ENCODE measurements at places on chromosomes 6 and 20.

GRCh38 chr6:54248319-54248718, 59.9 kb upstream of the TINAG start:
- no peak for DNase-seq

DNA sequence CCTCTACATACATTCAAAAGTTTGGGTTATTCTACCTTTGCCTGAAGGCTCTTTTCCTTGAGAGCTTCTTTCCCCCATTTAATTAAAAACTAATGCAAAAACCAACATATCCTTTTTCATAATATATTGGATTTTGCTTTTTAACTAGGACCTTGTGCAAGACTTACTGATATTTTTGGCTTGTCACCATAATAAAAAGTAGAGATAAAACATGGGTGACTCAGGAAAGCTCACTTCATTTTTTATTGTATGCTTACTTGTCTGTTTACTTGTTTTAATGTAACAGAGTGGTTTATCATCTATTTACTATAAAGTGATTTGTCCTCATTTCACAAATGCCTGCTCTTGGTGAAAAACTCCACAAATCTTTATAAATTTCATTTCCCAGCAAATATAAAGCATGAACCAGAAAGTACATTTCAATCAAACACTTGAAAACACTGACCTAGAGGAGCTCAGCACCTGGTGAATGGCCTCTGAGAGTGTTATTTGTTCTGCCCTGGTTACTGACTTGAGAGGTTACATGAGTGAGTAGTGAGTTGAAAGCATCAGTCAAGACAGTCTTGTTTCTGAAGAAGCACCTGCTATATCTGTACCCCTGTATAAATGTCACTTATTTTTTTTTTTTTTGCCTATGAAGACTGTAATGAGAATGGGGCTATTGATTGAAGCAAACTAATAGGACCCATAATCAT, 20.8 kb downstream of the ADGRG6 start:
- no peak for DNase-seq

- no peak for DNase-seq
Measured at GRCh38 chr6:47741807-47742206, 40.0 kb upstream of the OPN5 start.

GRCh38 chr20:59708326-59708725, 104.0 kb downstream of the PHACTR3 start:
- DNase-seq, result no peak

DNA sequence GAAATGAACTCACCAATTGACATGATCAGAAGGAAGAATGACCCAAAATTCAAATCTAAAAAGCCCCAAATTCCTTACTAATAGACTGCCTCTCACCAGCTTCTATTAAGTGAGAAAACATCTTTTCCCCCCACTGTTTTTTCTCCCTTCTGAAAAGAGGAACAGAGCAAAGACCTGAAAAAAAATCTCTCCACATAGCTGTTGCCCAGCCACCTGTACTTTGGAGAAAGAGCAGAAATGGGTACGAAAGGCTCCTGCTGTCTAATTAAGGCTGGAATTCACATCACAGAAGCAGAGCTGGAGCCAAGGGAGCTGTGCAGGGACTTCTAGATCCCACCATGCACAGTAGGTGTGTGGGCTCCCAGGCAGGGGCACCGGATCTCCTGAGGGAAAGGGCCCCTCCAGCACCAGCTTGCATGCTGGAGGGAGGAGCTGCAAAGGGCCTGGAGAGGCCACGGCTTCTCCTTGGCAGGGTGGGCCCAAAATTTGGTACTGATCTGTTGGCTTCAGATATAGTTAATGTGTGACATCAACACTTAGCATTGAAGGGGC, 73.2 kb upstream of the DUSP22 start:
- no peak for DNase-seq

- no peak for DNase-seq
Measured at GRCh38 chr20:24662322-24662721, 192.9 kb downstream of the SYNDIG1 start.

- no peak for DNase-seq
Measured at GRCh38 chr20:23407781-23408464, 13.4 kb downstream of the NAPB start.
